CD4-positive, alpha-beta T cell treated with Interleukin-10 for 1 hour (primary cell): ENCODE measurements at places on chromosomes 2 and 18.
A peak's percentile ranks its signal among the peaks of the same experiment; 100 is the strongest.

DNA sequence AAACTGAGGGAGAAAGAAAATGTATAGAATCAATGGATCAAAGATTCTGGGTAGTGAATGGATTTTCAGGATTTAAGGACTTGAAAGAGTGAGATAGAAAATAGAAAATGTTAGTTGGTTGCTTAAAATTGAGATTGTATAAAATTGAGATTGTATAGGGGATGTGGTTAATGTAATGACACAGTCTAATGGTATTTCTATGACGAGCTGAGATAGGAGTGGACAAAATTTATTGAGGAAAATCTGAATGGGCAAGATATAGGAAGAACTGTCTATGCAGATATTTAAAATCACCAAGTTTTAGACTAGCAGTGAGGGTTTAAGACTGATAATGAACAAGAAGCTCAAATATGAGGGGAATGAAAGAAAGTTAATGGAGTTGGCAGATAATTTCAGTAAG is 406.6 kb downstream of the NYAP2 start:
- DNase-seq, result no peak

DNA sequence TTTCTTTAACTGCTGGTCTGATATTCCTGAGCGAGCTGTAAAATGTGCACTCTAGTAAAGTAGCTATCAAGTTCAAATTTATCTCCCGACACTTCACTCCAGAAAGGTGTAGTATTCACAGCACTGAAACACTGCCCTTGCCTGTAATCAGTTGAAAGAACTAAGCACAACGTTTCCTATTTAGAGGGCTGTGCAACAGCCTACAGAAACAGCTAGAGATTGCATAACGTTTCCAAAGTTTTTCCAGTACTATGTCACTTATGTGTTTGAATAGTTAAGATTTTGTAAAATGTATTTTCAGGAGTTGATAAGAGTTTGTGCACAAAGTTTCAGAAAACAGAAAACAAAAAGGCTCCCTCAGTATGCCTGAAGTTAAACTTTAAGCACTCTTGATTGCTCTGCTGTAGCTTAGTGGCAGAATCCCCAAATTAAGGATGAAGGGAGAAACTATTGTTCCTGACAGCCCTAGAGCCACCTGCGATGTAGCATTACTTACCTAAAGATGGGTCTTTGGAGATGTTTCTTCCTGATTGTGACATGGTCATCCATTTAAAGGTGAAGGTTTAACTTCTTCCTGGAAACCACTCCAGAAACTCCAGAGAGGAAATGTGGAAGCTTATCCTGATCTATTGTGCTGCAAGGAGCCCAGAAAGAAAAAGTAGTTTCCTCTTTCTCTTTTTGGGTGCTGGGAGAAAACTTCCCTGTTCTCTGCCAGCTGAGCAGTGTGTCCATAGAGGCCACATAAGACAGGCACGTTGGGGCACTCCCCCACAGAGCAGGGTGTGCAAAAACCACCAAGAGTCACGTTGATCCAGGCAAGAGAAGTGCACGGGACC is 536 bp downstream of the PDE1A start:
- no peak for DNase-seq

DNA sequence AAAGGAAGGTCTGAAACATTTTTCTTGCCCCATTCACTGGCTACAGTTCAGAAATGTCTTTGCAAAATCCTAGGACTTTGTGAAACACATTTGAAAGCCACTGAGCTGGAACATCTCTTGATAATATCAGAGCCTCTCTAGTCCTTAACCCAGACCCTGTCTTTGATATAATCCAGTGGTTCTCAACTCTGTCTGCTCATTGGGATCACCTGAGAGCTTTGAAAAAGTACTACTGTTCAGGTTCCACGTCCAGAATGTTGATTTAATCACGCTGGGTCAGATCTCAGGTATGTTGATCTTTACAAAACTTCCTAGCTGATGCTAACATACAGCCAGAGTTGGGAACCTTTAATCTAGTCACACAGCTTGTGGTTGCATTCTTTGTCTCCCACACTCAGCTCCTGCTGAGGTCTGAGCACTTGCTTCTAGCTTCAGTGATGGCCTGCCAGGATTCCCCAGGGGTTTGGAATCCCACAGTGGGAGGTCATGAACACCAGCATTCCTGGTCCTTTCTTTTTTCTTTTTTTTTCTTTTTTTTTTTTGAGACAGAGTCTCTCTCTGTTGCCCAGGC is 262.7 kb downstream of the SETBP1 start:
- no peak for DNase-seq

GRCh38 chr18:23835506-23835905 is 146.3 kb downstream of the LAMA3 start:
- DNase-seq, result no peak

- DNase-seq, result no peak
Measured at GRCh38 chr2:194815475-194815874, 841.6 kb upstream of the SLC39A10 start.

GRCh38 chr2:153487448-153487847 is 8.9 kb upstream of the RPRM start:
- no peak for DNase-seq

- no peak for DNase-seq
Measured at GRCh38 chr2:12317814-12318426, 398.8 kb upstream of the TRIB2 start.

DNA sequence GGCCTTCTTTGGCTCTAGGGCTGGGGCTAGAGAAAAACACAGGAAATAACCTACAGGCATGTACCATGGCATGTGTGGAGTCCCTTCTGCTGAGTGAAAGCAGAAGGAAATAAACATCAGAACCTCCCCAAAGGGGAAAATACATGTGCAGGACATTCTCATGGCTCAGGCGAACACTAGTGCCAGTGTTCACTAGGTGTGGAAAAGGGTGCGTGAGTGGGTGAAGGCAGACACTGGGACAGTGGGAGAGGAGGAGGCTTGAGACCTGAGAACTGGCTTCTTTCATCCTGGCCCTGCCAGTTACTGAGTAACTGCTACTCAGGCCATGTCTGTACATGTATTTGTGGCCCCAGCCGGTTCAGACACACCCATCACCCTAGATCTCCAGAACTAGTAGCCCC is 268.2 kb downstream of the PRKCE start:
- no peak for DNase-seq

DNA sequence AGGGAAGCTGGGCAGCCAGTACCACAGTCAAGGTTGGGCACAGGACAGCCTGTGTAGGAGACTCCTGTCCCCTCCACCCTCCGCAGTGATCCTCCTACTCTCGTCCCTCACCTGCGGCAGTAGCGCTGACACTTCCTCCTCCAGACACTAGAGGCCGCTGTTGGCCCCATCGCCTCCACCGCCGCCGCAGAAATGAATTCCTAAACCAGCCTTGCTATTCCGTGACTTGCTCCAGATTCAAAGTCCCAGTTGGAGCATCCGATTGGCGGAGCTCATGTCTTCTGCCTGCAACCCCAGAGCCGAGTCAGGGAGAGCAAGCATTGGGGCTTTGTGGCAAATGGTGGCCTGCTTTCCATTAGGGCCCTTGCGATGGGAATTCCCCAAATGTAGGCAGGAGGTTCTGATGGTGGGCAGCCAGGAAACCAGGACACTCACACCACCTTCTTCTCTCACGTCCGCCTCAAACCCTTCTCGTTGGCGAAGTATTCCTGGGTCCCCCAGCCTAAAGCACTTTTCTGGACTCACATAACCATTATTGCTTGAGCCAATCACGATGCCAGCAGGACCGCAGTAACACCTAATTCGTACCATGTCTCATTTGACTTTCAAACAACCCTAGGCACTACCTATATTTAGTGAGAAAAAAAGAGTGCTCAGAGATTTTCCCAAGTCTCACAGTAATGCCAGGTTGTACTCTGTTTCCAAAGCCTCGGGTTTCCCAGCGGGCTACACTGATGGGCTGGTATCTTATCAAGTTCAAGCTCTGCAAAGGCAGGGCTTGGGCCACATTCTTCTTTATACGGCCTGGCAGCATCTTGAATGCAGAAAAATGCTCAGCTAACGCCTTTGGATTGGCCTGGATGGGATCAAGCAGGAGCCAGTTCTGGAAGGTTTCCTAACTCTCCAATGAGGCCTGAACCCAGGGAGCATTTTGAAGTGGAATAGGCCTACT is 1.2 kb upstream of the DNAJB2 start:
- DNase-seq, result peak; percentile 81

- peak; percentile 48 for DNase-seq
Measured at GRCh38 chr2:7567646-7568045, 650.4 kb downstream of the RNF144A start.

GRCh38 chr2:157233506-157233905 is 24.0 kb upstream of the GALNT5 start:
- no peak for DNase-seq

DNA sequence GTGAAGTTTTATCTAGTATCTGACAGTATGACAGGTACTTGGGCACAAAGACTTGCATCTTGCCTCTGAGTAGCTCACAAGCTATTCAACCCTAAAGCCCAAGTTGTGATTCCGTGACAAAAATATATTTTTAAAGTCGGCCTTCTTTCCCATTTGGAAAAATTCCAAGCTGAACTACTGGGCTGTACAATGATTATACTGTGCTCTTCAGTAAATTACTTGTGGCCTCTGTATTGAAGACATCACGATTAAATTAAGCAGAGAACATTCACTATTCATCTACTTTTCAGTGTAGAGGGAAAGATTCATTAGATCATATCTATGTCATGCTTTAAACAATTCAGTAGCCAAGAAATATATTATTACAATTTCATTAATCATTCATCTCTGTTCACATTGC is 282.2 kb downstream of the CDH2 start:
- DNase-seq, result no peak

DNA sequence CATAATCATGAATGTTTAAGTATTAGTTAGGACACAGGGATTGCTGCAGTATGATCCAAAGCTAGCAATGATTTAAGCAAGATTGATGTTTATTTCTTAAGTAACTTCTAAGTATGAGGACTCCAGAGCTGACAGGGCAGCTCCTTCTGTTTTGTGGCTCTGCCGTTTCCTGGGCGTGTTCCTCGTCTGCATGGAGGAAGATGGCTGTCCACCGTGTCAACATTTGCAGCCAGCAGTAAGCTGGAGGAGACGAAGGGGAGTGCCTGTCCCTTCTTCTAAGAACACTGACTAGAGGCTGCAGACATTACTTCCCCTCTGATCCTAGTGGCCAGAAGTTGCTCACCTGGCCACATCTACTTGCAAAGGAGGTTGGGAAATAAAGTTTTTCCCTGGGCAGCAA is 144.1 kb downstream of the MYO1B start:
- no peak for DNase-seq

- no peak for DNase-seq
Measured at GRCh38 chr2:226818930-226819329, 16.9 kb upstream of the RHBDD1 start.

DNA sequence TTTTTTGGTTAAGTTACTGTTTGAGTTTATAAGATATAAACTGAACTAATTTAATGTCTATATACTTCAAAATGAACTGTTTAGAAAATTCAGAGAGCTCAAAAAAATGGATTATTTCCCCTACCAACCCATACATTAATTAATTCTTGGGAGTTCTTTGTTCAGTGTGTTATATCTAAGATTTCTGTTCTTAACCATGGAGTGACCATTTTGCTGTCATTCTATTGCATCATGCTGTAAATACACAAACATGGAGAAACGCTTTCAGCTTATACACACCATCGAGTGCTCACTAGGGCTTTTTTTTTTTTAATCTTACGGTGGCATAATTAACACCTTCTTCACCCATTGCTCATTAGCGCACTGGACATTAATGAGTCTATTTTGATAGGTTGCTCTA is 33.4 kb upstream of the TBR1 start:
- no peak for DNase-seq

DNA sequence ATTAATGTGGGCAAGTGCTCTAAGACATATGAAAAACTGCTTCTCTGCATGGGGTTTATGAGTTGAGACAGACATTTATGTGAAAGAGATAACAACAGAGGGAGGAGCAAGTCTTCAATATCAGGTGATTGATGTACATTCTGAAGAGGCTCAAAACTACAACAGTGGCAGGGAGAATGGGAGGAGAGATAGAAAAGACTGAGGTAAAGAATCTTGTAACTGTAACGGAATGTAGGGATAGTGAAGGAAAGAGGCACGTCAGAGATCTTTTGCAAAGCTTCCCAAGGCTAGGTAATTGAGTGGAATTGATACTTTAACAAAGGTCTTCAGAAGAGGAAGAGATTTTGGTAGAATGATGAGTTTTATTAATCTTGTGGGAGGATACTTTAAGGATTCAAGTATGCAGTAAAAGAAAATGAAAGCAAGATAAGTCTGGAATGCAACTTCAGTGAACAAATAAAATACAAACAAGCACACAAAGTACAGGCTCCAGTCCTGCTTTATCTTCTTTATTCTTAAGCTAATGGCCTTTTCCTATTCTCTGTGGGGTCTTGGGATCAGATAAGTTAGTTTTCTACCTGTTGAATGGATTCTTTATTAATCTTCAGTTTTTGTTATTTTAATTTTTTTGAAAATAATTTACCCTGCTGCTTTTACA is 15.0 kb downstream of the SMAD4 start:
- DNase-seq, result no peak

DNA sequence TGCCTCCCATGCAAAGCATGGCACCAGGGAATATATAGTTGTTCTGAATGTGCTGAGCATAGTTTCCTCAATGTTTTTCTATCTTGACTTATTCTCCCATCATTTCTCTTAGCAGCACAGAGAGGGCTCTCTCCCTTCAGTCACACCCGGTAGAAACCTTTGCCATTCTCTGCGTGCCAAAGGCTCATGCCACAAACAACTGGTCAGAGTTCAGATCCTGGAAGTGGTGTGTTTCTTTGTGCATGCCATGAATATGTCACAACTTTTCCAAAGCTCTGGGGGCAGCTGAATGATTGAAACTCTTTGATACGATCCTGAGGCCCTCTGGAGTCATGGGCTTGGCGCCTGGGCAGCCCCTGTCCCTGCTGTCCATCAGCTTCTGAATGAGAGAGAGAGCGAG is 28.0 kb upstream of the EDAR start:
- DNase-seq, result no peak

- DNase-seq, result no peak
Measured at GRCh38 chr2:201891676-201892075, 85.3 kb downstream of the CDK15 start.

DNA sequence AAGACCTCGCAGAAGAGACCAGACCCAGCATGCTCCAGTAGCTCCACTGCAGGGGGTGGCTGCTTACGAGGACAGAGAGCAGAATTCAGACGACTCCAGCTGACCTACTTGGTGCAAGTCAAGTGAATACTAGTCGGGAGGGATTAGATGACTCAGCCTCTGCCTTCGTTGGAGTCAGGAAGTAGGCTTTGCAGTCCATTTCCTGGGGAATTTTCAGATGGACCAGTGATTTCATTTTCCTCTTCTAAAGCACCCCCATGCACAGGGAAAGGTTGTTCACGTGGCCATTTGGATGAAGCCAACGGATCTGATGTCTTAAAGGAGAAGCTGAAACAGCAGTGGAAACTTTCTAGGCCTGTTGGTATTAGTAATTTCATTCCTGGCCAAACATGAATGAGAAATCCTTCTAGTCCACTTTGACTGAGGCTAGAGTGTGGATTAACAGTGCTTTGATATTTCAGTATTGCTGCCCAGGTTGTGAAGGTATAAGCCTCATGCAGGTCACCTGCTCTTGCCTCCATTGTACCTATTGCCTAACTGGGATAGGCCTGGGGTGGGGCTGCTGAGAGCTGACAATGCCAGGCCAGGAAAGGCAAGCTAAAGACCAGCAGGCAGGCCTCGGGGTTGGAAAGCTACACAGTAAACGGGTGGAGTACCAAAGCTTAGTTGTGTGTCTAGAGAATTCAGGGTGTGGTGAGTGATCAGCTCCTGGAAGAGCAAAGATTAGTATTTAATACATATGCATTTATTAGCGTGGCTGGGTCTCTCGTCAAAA is 117.6 kb upstream of the FOSL2 start:
- DNase-seq, result no peak

- DNase-seq, result no peak
Measured at GRCh38 chr18:70044632-70045031, 97.0 kb upstream of the CD226 start.
